ENCODE measurements at places on chromosomes 6 and 20.
A peak's percentile ranks its signal among the peaks of the same experiment; 100 is the strongest.

GRCh38 chr6:72819609-72820008 is 197.7 kb downstream of the KCNQ5 start:
- DNase-seq: no peak

DNA sequence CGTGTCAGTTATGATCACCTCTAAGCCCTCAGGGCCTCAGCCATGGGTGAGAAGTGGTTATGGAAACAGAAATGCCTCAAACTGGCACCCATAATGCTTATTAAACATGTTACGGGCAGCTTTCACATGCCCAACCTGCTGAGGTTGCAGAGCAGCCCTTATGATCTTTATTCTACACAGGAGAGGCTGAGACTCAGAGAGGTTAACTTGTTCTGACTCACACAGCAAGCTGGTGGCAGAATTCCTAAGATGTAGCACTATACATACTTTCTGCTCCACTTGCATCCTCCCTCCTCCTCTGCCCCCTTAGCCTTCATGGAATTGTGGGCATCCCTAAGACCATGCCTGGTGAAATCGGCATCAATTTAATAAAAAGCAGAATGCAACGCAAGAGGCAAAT is 34.7 kb upstream of the IGF2R start:
- DNase-seq: no peak

DNA sequence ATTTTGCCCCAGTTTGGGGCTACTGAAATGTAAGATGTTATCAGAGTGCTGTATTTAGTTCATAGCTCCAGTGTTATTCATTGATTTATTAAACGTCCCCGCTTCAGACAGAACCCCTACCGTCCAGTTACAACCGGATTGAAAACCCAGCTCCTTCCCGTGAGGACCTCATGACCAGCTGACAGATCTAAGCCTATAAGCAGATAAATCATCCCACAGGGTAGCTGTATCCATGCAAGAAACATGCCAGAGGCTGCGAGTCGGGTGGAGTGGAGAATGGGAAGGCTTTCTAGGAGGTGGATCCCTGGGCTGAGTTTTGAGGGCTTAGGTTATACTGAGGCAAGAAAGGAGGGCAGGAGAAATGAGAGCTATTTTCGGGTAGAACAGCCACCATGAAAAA is 260.0 kb downstream of the ARID1B start:
- DNase-seq: no peak

DNA sequence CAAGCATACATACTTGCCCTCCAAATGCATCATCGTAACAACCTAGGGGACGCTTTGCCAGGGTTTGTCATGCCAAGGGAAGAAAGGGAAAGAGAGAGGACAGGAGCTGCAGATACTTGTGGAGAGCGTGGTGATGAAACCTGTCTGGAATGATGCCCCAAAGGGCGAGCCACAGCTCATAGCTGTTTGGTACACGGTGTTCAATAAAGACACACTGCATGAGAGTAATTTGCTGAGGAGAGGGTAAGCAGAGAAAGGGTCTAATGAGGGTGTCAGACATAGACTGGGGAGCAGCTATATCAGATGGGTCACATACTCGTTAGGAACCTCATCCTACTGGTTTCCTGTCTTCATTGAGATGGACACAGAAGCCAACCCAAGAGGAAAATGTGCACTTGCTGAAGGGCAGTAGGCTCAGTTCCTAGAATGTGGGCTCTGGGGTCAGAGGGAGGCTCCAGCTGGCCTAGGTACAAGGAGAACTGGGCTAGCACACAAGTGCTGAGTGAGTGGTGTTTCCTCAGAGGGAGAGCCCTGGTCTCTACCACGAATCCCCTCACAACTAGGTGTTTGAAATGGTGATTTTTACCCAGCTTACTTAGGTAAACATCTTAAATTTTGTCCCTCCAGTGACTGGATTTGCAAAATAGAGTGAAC is 5.2 kb upstream of the FOXO3 start:
- no peak for DNase-seq

GRCh38 chr6:84263557-84263956 is 36.1 kb upstream of the CEP162 start:
- no peak for DNase-seq

DNA sequence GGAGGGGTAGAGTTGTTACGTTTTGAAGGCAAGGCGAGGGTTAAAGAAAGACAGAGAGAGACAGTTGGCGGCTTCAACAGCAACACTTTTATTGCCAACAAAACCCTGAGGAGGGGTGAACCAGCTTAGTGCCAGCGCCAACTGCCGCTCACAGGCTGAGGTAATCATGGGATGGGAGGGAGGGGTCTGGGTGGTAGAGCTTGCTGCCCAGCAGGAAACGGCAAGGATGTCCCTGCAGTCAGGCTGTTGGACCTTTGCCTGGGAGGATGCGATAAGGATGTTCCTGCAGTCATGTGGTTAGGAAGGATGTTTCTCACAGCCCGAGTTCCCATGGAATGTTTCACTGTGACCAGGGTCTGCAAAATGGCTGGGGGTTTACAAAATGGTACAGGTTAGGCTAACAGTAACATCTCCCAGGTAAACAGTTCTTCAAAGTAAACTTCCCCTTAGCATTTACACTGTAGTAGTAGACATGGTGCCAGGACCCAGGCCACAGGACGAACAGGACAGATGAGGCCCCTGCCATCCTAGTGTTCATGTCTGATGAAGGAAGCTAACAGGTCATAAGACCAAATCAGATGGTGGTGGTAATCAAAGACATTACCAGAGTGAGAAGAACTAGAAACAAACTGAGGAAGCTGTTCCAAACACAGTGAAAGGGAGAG is 647.3 kb upstream of the DEFB115 start:
- DNase-seq: no peak

GRCh38 chr6:45618259-45618658 is 240.5 kb upstream of the SUPT3H start:
- no peak for DNase-seq

DNA sequence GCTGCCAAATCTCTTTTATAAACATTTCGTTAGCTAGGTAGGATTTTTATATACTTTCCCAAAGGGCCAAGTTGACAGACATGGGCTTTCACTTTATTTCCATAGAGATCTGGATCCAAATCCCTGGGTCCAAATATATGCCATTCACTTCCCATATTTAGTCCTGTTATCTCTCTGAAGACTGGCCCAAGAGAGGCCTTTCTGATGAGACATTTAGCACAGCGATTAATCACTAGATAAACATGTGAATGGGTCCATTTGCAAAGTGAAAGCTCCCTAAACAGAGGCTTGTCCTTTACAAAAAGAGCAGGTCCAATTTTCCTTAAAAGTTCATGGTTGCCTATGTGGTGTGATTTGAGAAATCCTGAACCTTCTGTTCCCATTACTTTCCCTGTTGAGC is 132.6 kb downstream of the TRMT11 start:
- no peak for DNase-seq

DNA sequence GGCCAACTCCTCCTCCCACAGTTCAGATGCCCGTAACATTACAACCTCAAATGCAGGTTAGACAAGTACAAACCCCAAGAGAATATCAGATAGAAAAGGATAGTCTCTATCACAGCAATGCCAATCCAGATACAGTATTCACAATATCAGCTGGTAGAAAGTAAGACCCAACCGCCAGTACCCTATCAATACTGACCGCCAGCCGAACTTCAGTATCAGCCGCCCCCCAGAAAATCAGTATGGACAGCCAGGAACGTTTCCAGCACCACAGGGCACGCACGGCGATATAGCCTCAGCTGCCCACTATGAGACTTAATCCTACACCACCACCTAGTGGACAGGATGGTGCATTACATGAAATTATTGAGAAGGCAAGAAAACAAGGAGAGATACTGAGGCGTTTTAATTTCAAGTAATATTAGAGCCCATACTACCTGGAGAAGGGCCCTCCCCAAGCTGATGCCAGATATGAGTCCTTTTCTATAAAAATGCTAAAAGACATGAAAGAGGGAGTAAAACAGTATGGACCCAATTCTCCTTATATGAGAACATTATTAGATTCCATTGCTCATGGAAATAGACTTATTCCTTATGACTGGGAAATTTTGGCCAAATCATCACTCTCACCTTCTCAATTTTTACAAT is 17.6 kb upstream of the EIF2S2 start:
- peak; percentile 31 for DNase-seq

- DNase-seq: no peak
Measured at GRCh38 chr6:80792151-80792550, 685.7 kb downstream of the BCKDHB start.

GRCh38 chr6:52189974-52190373 is 3.8 kb downstream of the IL17A start:
- DNase-seq: no peak

GRCh38 chr20:6974838-6975237 is 207.4 kb downstream of the BMP2 start:
- no peak for DNase-seq

- no peak for DNase-seq
Measured at GRCh38 chr6:170166511-170167122, 124.3 kb downstream of the DLL1 start.
